ENCODE measurements at places on chromosomes 3 and 15.

DNA sequence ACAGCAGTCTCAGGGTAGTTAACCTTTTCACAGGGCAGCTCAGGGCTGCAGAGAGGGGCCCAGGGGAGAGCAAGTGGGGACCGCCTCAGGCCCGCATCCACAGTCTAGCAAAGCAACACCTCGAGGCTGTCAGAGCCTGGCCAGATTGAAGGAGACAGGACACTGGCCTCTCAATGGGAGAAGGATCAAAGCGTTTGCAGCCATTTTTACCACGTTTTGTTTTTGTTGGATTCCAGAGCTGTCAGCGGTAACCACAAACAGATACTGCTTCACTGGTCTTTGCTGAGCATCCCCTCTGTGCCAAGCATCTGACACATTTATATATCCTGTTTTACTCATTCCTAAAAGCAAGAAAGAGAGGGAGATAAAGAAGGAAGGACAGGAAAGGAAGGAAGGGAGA is 153.8 kb downstream of the SHQ1 start:
- DNase-seq, result no peak

DNA sequence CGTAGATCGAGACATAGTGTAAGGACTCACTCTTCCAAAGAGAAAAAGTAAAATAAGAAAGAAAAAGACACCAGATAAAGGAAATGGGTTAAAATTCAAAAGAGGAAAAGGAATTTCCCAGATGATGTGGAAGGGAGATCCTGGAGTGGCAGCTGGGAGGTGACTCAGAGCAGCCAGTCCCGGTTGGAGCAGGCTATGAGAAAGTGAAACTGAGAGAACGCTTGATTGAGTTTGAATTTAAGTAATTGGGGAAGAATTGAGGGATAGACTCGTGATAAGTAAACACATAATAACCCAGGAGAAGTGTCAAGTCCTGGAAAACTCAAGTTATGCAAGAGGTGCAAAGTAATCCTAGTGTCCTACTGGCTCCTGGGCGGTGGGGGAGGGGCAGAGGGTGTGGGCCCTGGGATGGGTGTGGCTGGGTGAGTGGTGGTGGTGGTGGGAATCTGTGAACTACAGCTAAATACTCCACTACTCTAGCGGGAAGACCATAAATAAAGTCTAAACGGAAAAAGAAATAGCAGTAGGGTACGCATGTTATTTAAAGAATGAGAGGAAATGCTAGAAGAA is 1.2 kb downstream of the PRR20G start:
- DNase-seq, result no peak

DNA sequence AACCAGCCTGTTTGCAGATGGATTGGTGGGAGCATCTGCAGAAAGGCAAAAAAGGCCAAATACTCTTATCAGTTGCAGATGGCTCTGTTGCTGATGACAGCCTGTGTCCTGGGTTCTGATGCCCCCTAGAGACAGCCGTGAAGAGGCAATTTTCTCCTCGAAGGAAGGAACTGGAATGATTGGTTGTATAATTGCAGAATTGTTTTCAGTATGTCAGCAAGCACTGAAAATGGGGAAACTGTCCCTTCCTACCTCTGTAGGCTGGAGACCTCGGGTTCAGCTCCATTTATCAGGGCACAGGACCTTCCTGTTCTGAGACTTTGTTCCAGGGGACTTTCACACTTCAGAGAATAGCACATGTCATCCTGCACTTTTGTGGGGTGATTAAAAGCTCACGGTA is 103.0 kb downstream of the PGPEP1L start:
- no peak for DNase-seq

DNA sequence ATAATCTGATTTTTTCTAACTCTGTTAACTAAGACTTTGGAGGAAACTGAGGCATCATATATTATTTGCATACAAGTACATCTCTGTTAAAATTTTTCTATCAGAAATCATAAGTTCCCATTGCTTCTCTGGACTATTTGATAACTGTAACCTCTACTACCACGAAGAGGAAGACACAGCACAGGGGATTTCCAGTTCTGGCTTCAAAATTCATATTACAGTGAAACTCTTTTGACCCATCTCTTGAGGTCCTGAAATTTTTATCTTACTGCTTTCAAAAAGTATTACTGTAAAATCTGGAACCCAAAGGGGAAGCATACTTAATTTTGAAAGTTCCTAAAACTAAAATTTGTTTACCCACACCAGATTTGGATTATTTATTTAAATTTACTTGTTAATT is 4.2 kb downstream of the PLSCR1 start:
- no peak for DNase-seq

GRCh38 chr15:99326235-99326634 is 75.0 kb downstream of the LRRC28 start:
- DNase-seq, result no peak

DNA sequence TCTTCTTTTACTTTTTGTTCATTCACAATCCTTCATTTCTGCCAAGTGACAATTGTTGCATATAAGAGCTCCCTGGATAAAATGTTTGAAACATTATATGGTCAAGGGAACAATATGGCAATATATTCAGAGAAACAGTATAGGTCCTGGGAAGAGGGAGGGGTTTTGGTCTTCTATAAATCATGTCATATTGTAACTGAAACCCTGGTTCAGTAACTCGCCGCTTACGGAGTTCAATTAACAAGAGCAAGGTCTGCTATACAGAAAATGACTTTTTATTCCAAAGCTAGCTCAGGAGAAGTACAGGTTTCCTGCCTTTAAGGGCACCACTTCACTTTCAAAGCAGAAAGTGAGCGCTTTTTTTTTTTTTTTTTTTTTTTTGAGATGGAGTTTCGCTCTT is 522.1 kb upstream of the TGFBR2 start:
- no peak for DNase-seq

- DNase-seq, result no peak
These were observed 24.5 kb upstream of the SOX2 start for GRCh38 chr3:181687190-181687589.

DNA sequence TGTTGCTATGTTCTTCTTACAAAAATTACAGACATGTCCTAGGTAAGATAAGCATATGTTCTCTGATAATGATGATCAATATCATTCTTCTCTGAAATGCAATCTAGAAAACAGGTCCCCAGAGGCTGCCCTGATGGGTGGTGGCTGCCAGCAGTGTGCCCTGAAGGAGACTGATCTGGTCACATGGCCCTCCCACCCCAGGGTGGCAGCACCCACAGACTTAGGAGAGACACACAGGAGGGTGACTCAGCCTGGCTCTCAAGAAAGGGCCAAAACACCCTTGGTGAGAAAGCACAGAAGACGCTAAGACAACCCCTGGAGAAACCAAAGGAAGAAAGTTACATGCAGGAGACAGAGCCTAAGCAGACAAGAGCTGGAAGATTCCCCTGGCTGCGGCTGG is 203.7 kb downstream of the TJP1 start:
- DNase-seq, result no peak

DNA sequence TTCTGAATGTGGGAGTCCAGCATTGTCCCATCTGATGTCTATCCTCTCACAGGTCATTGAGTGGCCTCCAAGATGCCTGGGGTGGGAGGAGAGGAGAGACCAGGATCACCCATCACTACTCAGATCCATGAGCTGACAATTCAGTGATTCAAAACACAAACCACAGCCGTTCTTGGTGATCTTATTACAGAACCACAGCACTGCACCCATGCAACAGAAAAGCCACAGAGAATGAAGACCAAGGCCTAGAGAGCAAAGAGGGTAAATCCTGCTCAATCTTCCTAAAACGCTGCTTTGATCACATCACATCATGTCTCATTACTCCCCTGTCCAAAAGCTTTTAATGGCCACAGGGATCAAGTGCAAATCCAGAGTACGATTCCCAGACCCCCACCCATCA is 23.5 kb downstream of the ANP32A start:
- DNase-seq, result no peak

GRCh38 chr3:129226374-129226773 is 23.0 kb upstream of the COPG1 start:
- no peak for DNase-seq

GRCh38 chr15:99717161-99718009 is 15.9 kb downstream of the LYSMD4 start:
- DNase-seq, result no peak

- no peak for DNase-seq
These were observed 106.9 kb downstream of the LSM3 start for GRCh38 chr3:14285548-14285925.

GRCh38 chr3:64220161-64220914 is 4.9 kb downstream of the PRICKLE2 start:
- DNase-seq, result no peak

GRCh38 chr3:82129221-82129801 is 367.9 kb upstream of the GBE1 start:
- no peak for DNase-seq

GRCh38 chr3:141811348-141811747 is 48.1 kb downstream of the GRK7 start:
- DNase-seq, result no peak

DNA sequence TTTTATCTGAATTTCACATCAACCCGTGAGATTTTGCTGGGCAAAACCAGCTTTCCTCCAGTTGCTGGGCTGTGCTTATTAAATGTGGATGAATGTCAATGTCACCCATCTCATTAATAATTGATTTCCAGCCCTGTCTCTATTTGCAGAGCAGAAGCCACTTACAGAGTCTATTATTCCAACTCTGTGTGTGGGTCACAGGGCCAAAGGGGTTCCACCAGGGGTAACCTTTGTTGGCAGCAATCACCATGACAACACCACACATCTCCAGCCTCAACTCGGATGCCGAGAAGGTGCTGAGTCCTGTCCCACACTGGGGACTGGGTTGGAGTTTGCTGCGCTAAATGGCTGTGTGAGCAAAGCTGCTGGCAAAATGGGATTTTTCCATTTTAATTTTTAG is 51.1 kb upstream of the WNT5A start:
- DNase-seq, result no peak

DNA sequence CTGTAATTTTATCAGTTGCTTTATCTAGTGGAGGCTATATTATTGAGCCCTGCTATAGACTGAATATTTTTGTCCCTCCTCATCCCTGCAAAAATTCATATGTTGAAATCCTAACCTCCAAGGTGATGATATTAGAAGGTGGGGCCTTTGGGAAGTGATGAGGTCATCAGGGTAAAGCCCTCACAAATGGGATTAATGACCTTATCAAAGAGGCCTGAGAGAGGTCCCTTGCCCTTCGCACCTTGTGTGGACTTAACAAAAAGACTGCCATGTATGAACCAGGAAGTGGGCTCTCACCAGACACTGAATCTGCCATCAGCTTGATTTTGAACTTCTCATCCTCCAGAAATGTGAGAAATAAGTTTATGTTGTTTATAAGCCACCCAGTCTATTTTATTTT is 381.4 kb upstream of the ONECUT1 start:
- DNase-seq, result no peak

DNA sequence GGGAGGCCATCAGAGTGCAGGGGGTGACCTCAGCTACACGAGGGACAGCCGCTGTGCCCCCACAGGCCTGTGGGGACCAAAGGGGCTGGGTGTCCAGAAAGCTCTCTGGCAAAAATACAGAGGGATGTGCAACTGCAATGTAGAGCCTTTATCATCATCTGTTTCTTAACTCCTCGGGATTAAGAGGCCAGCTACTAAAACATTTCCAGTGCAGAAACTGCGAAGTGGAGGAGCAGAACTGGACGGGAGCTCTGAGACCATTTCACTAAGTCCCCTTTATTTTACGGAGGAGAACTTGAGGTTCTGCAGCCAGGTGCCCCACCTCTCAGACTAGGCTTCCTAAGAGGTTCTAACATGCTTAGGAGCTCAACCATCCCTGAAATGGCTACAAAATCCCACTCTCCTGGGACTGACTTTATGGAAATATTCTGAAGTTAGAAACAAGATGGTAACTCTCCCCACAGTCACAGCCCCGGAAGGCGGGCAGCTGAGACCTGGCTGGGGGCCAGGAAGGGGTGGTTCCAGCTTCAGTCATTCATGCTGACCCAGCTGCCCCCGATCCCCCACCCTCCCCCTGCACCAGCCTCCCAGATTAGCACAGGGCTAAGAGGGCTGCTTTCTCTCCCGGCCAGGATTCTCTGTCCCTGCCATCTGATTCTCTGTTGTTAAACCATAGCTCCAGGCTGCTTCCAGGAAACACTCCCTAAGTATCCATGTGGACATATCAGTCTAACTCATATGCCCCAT is 40.3 kb downstream of the UMPS start:
- no peak for DNase-seq

GRCh38 chr3:138440121-138440521 is 5.7 kb downstream of the ESYT3 start:
- DNase-seq, result no peak

DNA sequence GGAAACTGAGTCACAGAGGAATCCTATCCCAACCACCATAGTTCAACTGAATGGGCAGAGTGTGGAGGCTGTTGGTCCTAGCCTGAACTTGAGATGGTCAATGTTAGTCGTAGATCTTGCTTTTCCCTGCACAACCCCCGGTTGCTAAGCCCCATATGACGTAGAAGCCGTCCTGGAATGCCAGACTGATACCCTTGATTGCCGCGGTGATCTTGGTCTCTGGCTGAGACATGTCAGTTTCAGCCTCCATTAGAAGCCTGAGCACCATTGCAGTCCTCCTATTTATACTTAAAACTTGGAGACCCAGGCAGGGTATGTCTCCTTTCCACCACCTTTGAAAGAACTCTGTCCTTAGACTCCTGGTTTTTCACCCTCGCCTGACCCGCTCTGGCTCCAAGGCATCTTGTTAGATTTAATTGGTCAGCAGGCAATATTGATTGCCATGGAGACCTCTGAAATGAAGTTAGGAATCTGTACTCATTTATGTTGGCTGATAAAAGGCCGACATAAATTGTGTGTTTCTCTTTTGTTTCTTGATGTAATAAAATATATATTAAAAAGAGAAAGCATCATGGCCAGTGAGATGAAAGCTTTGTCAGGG is 53.4 kb downstream of the RPLP1 start:
- no peak for DNase-seq

DNA sequence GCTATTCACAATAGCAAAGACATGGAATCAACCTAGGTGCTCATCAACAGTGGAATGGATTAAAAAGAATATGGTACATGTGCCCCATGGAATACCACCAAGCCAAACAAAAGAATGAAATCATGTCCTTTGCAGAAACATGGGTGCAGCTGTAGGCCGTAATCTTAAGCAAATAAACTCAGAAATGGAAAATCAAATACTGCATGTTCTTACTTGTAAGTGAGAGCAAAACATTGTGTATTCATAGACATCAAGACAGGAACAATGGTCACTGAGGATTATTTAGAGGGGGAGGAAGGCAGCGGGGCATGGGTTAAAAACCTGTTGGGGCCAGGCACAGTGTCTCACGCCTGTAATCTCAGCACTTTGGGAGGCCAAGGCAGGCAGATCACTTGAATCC is 304.7 kb upstream of the ROBO2 start:
- DNase-seq, result no peak

DNA sequence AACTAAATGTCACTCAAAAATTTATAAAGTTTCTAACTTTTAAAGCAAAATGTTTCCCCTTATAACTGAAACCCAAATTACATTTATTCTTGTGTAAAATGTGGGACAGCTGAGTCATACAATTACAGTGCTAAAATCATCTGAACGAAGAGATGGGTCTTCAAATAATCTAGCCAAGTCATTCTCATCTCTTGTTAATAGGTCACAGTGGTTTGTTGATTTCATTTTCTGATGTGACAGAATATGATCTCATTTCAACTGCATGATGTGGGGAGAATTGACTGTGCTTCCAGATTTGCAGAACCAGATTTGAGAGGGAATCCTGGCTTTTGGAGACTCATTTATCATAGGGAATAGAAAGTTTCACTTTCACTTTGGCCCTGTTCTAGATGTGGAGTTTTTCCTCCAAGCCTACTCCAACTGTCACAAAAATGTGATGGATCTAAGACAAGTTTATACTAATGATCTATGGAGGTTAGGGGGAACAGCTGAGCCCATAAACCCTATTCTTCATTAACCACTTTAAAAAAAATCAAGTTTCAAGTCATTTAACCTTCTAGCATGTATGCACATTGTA is 685.0 kb downstream of the PDCD6IP start:
- no peak for DNase-seq

GRCh38 chr3:148958696-148959095 is 32.6 kb upstream of the GYG1 start:
- no peak for DNase-seq
